ENCODE measurements at places on chromosomes 12 and 14.

GRCh38 chr12:112759786-112760185, 31.8 kb upstream of the RPH3A start:
- no peak for DNase-seq

GRCh38 chr14:65332141-65332871, 80.2 kb upstream of the FUT8 start:
- no peak for DNase-seq

GRCh38 chr12:115823635-115824034, 453.9 kb downstream of the MED13L start:
- no peak for DNase-seq

- DNase-seq: no peak
These were observed 41.3 kb downstream of the NTF3 start for GRCh38 chr12:5473076-5473782.

DNA sequence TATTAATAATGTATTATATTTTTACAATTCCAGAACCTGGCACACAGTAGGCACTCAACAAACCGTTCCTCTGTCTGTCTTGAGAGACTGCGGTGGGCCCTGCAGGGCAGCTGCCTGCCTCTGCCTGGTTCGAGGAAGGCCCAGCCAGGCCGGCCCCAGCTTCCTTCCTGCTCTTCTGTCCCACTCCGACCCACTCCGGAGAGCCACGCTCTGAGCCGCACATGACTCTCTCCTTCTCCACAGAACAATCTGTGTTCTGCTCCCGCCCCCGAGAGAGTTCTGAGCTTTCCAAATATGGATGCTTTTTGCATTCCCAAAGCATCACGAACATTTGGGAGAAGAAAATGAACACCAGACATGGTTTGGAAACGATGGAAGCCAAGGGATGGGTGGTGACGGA, 57.3 kb downstream of the TTC7B start:
- no peak for DNase-seq

- DNase-seq: peak; percentile 14
These were observed 93.9 kb upstream of the RASSF8 start for GRCh38 chr12:25864306-25865276.

DNA sequence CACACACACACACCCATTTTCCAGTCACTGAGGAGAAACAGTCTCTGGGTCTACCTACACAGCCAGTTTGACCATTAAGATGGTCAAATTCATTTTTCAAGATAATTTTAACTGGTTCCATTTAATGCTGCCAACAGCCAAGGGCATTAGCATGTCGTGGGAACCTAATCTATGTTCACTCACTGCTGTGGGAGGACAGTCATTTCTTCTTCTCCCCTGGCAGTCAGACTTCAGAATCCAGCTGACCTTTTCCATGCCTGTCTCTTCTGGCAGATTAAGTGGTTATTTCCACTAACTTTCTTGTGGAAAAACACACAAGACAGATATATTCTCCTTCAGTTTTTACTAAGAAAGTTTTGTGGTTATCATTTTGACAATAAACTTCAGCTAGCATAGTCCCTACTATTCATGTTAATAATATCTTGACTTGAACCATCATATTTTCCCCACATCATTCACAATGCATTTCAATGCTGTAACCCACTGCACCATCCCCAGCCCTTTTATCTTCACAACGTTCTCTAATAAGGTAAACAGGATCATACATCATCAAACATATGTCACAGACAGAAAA, 82.2 kb downstream of the DAD1 start:
- DNase-seq: no peak

DNA sequence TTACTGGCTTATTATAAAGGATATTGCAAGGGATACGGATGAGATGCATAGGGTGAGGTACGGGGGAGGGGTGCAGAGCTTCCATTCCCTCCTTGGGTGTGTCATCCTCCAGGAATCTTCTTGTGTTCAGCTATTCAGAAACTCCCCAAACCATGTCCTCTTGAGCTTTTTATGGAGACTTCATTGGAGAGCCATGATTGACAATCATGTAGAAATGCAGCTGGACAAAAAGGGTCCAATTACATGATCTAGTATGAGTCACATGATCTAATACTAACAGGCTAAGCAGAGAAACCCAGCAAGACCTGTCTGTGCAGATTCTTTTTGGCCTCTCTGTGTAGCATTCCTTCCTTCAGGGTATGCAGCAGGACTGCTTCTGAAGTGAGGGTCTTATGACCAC, 23.9 kb upstream of the FLVCR2 start:
- no peak for DNase-seq

DNA sequence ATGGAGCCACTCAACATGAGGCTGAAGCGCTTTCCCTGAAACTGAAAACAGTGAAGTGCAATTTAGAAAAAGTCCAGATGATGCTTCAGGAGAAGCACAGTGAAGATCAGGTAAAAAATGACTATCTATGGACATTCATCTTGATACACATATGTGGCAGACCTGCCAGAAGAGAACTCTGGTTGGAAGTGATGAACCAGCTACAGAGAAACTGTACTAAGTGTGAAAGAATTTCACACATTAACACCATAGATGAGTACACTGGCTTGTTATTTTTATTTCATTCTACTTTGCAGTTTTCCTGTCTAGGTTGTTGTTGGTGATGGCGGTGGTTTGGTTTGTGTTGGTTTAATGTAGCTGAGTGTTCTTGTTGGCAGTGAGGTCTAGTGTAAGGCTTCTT, 174.7 kb downstream of the ESR2 start:
- DNase-seq: no peak

DNA sequence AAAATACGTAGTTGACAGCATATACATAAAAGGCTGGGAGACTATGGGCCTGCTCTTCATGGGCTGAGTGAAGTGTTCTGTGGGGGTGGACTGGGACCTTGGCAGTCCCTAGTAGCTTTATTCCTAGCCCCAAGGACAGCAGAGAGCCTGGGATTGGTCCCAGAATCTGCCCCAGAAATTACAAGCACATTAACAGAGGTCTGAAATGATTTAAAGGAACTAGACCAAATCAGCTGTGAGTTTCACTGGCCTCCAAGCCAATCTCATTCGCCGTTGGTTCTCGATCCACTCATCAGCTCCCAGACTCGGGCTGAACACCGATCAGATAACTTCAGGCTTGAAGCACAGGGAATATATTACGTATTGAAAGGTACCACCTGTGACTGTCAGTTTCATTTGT, 77.0 kb upstream of the PSMC1 start:
- DNase-seq: no peak

- no peak for DNase-seq
These were observed 105.8 kb upstream of the NAP1L1 start for GRCh38 chr12:76190299-76190698.

DNA sequence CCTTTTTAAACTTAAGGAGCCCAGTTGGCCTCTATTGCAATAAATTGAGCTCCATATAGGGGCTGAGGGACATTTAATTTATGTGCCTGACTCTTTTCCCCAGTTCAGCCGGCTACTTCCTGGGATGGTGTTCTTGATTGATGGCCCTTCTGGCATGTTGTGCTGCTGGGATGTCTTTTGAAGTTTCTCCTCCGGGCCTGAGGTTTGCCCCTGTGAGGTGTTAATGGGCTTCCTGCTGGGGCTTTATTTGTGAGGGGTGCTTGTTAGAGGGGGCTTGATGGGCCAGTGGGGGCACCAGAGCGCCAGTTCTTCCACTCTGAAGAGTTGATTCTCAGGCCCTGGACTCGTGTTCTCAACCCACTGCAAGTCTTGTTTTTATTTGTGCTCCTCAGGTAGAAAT, 69.6 kb downstream of the CHST11 start:
- DNase-seq: peak; percentile 28

GRCh38 chr14:67428501-67429031, 16.6 kb upstream of the PLEK2 start:
- DNase-seq: no peak

GRCh38 chr14:33026850-33027430, 88.3 kb downstream of the NPAS3 start:
- DNase-seq: no peak

DNA sequence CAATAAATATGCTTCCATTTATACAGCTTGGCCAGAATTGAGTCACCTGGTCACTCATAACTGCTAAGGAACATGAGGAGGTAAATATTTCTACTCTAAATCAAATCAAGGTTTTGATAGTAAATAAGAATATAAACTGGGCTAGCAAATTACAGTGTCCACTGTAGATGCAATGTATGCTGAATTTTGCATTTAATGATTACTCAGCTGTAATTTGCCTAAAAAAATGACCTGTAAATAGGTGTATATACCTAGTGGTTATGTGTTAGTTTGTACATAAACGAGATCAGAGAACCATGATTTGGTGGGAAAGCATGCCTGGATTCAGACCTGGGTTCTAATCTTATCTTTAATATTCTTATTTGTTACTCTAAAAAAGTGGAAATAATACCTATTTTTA, 76.6 kb upstream of the CNTN1 start:
- DNase-seq: no peak

GRCh38 chr14:81133400-81133799, 87.4 kb downstream of the GTF2A1 start:
- DNase-seq: no peak

DNA sequence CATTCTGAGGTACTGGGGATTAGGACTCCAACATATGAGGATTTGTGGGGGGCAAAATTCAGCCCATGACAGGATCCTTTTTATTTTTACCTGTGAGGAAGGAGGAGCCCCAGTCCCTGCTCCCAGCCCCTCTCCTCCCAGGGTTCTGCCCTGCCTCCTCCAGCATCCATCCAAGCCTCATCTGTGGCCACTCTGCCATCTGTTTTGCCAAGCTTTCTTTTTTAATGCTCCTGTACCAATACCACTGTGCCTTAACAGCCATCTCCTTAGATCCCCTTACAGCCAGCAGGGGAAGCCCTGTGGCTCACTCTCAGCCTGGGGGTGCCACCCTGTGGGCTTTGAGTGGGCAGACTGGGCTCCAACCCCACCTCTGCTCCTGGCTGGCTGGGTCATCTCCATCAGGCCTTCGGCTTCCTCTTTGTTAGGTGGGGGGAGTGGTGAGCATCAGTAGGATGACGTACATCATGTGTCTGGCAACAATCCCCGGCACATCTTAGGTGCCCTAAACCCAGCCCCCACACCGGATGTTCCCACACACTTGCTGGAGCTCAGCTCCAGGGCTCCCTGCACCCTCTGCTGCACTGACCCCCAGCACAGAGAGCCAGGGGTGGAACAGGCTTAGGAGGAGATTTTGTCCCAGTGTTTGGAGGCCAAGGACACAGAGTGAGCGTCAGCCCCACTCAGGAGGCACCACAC, 40.2 kb downstream of the CYP46A1 start:
- no peak for DNase-seq

- no peak for DNase-seq
These were observed 168.3 kb downstream of the NEDD1 start for GRCh38 chr12:97075161-97075933.

GRCh38 chr12:39405580-39405979, 37.3 kb downstream of the KIF21A start:
- no peak for DNase-seq

GRCh38 chr14:72503696-72504368, 390.1 kb downstream of the DPF3 start:
- no peak for DNase-seq

DNA sequence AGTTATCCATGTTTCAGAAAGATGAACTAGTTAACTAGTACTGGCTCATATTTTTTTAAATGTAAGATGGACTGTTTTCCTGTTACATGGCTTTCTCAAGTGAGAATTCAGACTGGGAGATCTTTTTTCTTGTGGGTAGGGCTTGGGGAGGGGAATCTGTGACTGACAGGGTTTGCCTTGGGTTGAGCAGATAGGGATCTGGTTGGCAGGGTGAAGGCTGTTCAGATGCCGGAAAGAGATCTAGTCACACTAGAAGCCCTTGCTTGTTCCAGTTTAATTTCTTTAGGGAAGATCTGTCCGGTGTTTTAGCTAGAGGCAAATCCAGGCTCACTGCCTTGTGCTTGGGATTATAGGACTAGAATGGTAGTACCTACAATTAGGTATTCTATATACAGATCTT, 63.2 kb downstream of the FBXO33 start:
- DNase-seq: no peak

DNA sequence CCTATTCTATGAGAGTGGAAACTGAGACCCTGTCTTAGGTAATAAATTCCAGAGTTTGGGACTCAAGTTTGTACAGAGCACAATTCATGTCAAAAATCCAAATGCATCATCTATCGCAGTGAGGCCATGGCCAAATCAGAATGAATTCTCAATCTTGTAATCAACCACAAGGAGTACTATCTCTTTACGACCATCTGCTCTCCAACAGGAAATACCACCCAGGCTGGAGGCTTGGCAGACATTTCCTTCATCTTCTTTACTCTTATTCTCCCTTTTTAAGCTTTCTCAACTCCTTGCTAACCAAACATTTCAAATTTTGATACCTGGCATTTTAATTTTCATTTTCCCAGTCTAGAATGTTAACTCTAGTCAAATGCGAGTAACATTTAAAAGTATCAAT, 32.7 kb upstream of the RNU6-7 start:
- DNase-seq: no peak

- DNase-seq: no peak
These were observed 3.1 kb downstream of the FAM222A start for GRCh38 chr12:109716512-109717389.

DNA sequence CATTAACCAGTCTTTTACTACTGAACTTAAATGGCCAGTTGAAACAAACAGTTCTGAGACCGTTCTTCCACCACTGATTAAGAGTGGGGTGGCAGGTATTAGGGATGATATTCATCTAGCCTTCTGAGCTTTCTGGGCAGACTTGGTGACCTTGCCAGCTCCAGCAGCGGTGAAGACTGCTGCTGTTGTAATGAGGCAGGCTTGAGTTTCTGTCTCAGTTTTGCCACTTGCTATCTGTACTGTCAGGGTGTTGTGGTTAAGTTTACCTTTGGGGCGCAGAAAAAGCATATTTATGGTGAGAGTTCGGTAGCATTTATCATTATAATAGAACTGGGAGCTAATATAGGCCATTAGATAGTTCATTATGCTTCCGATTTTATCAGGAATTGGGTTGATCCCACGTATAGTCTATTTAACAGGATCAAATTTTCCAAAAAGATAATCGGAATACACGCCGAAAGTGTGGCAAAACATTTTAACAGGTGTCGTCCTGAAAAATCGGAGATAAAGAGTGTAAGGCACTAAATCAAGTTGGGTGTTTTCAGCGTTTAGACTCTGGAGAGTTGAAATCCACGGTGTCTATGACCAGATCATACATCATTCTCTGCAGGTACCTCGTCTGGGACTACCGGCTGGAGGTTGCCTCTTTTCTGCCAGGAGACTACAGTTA, 688 bp upstream of the NECAP1 start:
- DNase-seq: no peak

GRCh38 chr12:57833672-57834071, 12.9 kb downstream of the CTDSP2 start:
- DNase-seq: no peak
